Effector CD8-positive, alpha-beta T cell (primary cell): ENCODE measurements at places on chromosomes 5 and 9.

GRCh38 chr9:19423163-19423562, 14.4 kb downstream of the ACER2 start:
- no peak for DNase-seq

GRCh38 chr9:14018081-14018480, 295.9 kb downstream of the NFIB start:
- DNase-seq = no peak

- DNase-seq = no peak
Measured at GRCh38 chr5:98989727-98990126, 60.9 kb upstream of the CHD1 start.

DNA sequence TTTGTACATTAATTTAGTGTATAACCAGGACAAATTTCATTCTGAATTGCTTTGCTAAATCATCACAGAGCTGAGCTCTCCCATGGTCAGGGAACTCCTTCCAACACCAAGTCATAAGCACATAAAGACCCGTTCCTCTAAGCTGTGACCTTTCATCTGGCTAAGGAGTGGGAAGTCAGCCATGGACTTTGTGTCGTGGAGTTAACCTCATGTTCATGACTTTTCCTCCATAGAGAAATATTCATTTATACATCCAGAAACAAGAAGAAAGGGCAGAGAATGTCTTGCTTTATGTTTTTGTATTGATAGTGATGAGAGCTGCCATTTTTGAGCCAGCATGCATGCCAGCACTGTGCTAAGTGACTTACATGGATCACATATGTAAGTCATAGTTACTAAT, 97.5 kb downstream of the INIP start:
- no peak for DNase-seq

DNA sequence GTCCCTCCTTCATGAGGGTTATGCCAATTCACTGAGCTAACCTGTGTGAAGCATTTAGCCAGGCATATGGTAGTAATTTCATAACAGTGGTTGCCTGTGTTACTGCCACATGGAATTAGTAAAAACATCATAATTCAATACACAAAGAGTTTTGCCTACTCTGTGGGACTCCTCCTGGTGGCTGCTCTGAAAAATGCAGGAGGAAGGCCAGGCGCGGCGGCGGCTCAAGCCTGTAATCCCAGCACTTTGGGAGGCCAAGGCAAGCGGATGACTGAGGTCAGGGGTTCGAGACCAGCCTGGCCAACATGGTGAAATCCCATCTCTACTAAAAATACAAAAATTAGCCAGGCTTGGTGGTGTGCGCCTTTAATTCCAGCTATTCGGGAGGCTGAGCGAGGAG, 547.3 kb downstream of the CDK5RAP2 start:
- DNase-seq = no peak

DNA sequence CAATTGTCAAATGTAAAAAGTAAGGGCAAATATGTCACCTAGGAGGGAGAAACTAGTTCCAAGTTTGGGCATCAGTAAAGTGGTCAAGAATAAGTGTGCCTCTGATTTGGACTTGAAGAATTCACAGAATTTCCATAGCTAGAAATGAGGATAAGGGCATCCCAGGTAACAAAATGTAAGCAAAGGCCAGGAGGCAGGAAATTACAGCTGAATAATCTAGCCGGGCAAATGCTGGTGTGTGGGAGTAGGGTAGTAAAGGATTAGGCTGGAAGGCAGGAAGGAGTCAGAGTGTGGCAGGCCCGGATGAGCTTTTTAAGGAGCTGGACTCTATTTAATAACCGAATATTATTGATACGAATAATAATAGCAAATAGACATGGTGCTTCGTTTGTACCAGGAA, 144.9 kb upstream of the EGFLAM start:
- DNase-seq = no peak

- DNase-seq = no peak
Measured at GRCh38 chr5:95727764-95728191, 3.4 kb upstream of the RHOBTB3 start.

- no peak for DNase-seq
Measured at GRCh38 chr5:68449380-68449779, 233.8 kb downstream of the PIK3R1 start.
